CD4-positive, alpha-beta T cell treated with Interleukin-1 beta for 1 hour (primary cell): ENCODE measurements at places on chromosomes 7 and 10.

- no peak for DNase-seq
Observed at GRCh38 chr7:75937958-75938786, 23.2 kb downstream of the POR start.

DNA sequence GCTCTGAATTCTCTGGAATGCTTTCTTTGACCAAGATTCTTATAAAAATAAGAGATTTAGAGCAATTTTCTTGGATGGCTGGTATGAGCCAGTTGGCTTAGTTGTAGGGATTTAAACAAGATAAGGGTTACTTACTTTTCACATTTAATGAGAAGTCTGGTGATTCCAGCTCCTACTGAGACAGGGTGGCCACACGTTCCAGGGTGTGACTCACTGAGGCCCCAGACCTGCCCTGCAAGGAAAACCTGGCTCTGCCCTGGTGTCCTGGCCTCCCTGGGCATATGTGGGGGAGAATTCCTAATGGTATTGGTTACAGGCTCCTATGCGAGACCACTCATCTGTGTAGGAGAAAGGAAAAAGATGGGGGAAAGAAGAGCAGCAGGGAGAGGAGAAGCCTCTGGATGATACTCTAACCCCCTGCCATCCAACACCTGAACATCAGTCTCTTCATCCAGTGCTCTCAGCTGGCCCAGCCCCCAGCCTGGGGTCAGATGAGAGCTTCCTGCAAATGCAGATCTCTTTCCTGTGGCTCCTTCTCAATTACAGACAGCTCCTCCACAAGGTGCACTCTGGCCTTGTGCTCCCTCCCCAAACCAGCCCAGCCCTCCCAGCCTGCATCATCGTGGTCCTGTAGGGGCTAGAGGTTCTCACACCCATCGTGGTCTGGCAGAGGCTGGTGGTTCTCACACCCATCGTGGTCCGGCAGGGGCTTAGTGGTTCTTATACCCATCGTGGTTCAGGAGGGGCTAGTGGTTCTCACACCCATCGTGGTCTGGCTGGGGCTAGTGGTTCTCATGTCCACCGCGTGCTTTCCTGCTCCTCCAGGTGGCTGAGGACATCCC lies 139.9 kb downstream of the EGFR start:
- no peak for DNase-seq

DNA sequence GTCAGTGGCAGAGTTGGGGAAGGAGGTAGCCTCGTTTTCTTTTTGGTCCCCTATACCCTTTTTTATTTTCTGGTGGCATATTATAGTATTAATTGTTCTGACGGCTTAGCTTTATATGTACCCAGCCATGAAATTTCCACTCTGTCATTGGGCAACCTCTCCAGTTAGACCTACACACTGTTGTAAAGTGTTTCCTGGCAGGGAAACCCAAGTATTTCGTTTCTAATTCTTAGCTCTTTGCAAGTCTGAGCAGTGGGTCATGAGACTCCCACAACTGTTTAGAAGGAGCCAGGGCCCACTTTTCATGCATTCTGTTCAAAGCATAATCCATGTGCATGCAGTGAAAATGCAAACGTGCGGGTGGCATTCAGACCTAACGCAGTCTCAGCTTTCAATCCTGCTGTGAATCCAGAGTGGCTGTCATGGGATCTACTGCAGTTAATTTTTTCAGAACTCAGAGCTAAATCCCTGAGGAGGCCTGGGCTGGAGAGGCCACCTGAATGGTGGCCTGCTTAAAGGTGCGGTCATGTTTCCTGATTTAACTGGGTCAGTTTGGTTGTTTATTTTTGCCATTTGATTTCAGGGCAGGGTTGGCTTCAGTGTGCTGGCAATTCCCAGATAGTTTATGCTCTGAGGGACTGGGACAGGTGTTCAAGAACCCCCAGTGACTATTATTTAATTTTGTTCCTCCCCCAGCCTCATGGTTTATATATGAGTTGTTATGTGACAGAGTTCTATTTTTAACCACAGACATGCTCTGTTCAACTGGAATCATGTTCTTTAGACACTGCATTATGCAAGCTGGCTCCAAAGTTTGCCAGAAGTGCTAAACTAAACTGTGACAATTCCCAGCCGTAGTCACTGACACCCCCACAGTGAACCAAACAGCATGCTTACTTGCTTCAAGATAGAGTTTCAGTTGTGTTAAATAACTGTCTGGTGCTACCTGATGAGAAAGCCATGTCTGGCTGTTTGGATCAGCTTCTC lies 27.4 kb upstream of the SYPL1 start:
- DNase-seq, result no peak

- DNase-seq, result no peak
Observed at GRCh38 chr10:96995851-96996250, 163.8 kb downstream of the LCOR start.

- DNase-seq, result peak; percentile 19
Observed at GRCh38 chr7:116802746-116803152, 59.6 kb upstream of the CAPZA2 start.

- no peak for DNase-seq
Observed at GRCh38 chr10:33506838-33507661, 172.6 kb upstream of the NRP1 start.

- no peak for DNase-seq
Observed at GRCh38 chr10:100130831-100131230, 49.2 kb upstream of the CPN1 start.

DNA sequence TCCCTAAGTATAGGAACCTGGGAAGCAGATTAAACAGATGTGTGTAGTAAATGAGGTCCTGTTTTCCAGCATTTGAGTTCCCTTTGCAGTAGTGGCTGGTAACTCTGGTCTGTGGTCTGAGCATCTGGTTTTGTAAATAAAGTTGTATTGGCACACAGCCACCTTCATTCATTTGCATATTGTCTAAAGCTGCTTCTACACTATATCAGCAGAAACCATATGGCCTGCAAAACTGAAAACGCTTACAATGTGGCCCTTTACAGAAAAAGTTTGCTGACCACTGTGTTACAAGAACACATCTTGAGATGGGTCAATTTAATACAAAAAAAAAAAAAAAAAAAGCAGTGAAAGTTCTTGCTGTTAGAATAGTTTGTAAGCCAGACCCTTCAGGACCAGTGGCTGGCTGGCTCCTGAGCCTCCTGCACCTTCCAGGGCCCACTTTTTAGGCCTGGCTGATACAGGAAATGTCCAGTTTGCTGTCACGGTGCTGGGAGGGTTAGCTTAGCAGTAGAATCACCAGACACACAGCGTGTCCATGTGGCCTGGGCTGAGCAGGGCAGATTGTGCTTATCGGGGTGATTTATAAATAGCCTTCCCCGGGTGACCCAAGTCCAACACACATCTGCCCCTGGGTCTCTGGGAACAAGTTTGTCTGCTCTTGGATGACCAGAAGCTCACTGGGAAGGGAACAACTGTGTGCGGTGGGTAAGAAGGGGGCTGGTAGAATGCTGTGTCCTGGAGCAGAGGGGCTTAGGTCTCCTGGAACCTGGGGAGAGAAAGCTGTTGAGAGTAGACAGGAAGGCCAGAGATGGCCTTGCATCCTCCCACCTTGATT lies 1.4 kb downstream of the C10orf71 start:
- DNase-seq, result no peak
